ENCODE measurements at places on chromosomes 2 and 18.

DNA sequence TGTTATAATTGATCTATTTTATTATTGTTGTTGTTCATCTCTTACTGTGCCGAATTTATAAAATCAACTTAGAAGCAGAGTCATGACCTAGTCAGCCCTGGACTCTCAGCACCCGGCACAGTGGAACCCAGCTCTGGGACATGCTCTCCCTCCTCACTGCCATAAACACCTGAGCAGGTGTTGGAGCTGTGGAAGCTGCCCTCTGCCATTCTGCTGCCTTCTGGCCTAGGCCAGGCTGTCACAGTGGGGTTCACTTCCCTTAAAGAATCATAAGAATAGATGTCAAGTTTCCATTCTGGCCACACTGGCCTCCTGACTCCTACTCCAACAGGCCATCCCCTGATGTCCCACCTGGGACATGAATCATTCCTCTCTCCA, 192.2 kb downstream of the ZFP36L2 start:
- DNase-seq: no peak

- no peak for DNase-seq
Observed at GRCh38 chr2:198523710-198524109, 719.3 kb downstream of the PLCL1 start.

- no peak for DNase-seq
Observed at GRCh38 chr2:31933066-31933465, 77.7 kb downstream of the MEMO1 start.

DNA sequence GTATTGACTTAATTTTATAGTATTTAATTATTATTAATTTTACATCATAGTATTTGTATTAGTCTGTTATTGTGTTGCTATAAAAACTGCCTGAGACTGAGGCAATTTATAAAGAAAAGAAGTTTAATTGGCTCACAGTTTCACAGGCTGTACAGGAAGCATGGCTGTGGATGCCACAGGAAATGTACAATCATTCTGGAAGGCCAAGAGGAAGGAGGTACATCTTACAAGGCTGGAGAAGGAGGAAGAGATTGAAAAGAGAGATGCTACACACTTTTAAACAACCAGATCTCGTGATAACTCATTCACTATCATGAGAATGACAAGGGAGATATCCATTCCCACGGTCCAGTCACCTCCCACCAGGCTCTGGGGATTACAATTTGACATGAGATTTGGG, 2019.4 kb upstream of the PIK3C3 start:
- no peak for DNase-seq

DNA sequence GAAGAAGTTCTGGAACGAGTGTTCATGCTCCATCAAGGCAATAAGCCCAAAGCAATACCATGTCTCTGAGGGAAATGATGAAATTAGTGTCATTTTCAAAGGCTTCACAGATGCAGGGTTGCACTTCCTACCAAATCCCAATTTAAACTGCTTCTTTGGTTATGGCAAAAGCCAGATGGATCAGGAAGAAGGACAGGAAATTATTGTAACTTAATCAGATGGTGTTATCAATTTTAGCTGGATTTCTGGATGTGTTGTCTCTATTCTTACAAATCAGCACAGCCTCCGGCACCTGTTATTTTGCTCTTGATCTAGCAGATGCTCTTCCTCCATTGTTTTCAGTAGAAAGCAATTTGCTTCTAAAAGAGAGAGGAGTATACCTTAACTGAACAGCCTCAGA, 693.4 kb downstream of the SOCS6 start:
- DNase-seq: no peak

DNA sequence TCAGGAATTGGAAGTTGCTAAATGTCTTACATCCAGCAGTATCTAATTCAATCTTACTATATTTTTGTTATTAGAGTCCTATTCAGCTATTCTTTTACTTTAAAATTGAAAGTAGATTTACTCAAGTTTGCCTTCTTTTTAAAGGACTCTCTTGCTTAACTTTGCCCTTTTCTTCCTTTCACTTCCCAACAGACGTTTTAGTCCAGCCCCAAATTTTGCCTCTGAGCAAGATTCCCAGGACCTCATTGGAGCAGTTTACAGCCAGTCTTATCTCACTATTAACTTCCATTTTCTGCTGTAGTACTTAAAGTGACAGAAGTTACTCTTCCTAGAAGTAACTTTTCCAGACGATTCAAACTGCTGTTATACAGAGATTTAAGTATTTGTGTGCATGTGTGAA, 1.7 kb upstream of the PRKD3 start:
- no peak for DNase-seq

GRCh38 chr2:39488450-39488849, 51.4 kb upstream of the MAP4K3 start:
- DNase-seq: no peak

GRCh38 chr2:100924122-100924519, 78.0 kb upstream of the RPL31 start:
- DNase-seq: no peak

- no peak for DNase-seq
Observed at GRCh38 chr2:19346983-19347618, 11.3 kb downstream of the OSR1 start.

DNA sequence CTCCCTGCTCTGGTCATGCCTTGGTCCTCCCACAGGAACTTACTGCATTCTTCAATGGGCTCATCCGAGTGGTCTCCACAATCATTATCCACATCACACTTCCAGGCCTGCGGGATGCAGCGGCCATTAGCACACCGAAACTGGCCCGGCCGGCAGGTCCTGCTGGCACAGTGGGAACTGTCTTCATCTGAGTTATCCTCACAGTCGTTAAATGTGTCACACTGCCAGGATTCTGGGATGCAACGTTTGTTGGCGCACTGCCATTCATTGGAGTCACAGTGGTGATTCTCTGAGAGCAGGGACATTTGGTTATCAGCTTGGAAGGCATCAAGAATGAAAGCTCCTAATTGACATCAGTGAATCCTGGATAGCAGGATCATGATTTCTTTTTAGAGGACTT, 104.5 kb downstream of the DHRS9 start:
- DNase-seq: no peak

DNA sequence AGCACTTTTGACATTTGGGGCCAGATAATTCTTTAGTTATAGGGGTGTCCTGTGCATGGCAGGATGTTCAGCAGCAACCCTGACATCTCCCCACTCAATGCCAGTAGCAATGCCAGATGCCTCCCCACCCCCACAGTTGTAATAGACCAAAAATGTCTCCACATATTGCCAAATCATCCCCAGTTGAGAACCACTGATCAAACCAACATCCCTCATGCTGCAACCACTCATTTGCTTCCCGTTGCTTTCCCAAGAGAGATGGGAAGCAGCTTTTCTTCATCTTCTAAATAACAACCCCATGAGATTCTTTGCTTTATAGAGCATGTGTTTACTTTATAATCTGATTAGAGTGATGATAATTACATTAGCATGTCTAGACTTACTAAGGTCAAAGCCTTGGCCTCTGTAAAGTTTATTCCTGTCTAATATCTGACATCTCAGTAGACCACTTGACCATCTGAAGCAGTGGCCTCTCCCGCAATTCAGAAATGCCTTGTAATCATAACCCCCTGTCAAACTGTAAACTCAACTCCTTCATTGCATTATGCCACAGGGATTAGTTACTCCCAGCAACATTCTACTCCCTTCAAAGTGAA, 28.7 kb upstream of the C1D start:
- no peak for DNase-seq

GRCh38 chr2:95264624-95265023, 9.6 kb upstream of the PROM2 start:
- DNase-seq: no peak

DNA sequence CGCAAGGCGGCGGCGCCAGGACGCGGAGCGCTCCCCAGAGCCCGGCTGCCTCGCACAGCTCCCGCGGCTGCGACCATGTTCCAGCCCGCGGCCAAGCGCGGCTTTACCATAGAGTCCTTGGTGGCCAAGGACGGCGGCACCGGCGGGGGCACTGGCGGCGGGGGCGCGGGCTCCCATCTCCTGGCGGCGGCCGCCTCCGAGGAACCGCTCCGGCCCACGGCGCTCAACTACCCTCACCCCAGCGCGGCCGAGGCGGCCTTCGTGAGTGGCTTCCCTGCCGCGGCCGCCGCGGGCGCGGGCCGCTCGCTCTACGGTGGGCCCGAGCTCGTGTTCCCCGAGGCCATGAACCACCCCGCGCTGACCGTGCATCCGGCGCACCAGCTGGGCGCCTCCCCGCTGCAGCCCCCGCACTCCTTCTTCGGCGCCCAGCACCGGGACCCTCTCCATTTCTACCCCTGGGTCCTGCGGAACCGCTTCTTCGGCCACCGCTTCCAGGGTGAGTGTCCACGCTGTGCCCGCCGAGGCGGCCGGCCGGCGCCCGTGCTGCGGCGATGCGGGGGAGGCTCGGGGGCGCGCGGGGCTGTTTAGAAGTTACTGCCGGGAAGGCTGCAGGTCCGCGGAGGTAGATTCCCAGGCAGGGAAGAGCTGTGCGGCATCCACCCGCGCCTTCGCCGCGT, 696 bp downstream of the EMX1 start:
- peak; percentile 63 for DNase-seq

DNA sequence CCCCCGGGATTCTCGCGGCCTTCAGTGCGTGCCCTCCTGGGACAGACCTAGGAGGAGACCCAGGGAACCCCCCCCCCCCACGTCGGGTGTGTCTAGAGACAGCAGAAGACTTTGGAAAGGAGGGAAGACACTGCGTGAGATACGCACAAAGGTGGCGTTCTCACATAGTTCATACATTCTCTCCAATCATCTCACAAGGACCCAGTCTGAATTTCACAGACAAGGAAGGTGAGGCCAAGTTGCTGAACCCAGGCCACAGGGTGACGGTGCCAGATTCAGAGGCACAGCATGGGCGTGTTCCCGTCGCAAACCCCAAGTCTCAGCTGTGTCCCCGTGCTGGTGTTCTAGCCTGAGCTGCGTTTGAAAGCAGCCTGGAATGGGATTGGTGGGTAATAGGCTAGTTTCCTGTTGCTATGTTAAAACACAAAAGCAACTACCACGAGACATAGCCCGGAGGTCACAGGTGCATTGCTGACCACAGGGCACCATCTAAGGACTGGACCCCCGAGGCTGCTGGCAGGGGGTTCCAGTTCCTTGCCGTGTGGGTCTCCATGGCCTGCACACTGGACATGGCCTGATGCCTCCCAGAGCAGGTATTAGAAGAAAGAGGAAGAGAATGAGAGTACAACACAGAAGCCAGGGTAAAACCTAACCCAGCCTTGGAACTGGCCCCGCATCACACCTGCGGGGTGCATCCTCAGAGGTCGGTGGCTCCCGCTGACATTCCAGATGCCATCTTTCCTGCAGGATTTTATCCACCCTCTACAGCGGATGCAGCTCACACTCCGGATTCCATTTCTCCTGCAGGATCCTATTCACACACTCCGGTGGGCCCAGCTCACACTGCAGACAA, 1.1 kb upstream of the PXDN start:
- DNase-seq: no peak

DNA sequence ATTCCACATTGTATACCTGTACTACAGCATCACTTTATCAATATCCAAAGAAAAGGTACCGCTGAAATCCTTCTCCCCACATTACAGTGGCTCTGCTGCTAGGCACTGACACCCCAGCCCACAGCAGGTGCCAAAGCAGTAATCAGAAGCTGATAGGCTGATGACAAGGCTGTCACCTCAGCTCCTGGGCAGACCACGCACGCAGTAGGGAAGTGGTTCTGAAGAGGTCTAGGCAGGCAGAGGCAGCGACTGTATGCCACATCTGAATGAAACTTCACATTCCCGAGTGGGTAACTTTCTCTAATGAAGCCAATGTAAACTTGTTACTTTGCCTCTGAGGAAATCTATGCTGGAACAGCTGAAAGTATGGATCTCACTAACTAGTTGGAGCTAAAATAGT, 113.0 kb downstream of the MEP1B start:
- DNase-seq: no peak

DNA sequence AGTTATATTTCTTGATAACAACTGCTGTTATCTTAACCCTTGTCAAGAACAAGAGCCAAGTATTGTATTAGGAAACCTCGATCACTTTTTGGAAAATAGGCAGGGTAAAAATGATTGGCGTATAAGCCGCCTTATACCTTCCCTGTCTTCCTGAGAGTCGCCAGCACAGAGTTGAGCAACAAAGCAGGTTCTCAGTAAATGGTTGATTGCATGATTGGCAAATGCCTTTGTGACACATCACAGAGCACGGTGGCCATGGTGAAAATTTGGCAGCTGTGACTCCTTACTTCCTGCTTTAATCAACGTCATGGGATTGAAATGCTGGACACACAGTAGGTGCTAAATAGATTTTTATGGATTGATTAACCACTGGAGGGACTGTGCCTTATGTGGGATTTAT, 3.9 kb upstream of the KLHL29 start:
- DNase-seq: no peak

DNA sequence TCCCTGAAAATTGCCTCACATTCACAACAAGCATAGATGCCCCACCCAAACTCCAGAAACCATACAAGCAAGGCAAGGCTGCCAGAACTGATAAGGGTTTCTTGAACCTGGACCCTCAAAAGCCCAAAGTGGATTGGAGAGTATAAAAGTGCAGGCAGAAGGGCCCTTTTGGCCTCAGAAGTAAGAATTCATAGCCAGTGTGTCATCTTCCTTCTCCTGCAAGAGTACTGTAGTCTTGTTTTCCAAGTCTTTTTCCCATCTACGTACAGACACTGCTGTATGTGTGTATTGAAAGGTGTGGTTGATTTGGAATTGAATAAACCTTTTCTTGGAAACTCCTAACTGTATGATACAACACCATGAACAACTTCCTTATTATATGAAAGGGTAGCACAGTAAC, 46.8 kb downstream of the ZC3H15 start:
- DNase-seq: no peak

- no peak for DNase-seq
Observed at GRCh38 chr2:240576036-240576435, 7.8 kb downstream of the RNPEPL1 start.

GRCh38 chr18:36757081-36757480, 71.7 kb downstream of the TPGS2 start:
- peak; percentile 58 for DNase-seq

- DNase-seq: no peak
Observed at GRCh38 chr18:8991155-8991554, 111.3 kb upstream of the NDUFV2 start.

GRCh38 chr2:38671946-38672345, 6.0 kb downstream of the GALM start:
- DNase-seq: no peak

DNA sequence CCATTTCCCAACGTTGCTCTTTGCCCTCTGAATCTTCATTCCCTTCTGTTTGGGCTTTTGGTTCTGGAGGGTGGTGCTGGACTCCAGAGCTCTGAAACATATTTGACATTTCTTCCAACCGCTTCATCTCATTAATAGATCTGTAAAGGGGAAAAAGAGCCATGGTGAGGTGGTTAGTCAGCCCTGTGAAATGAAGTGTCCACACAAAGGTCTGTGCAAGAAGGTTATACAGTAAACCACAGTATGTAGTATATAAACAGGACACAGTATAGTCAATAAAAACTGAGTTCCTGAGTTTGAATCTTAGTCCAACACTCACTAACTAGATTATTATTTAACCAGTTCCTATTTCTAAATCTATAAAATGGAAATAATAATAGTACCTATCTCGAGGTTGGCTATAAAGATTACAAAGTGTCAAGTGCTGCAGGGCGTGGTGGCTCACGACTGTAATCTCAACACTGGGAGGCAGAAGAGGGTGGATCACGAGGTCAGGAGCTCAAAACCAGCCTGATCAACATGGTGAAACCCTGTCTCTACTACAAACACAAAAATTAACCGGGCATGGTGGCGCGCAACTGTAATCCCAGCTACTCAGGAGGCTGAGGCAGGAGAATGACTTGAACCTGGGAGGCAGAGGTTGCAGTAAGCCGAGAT, 13.1 kb downstream of the STARD7 start:
- DNase-seq: no peak

All from HuH-7 (cell line).